A172 (cell line): ENCODE measurements at places on chromosomes 2 and 18. TPM values are rescaled to one million over a fixed set of nuclear protein-coding genes. Genes with fewer than 3 reads are reported as not detected.

- peak; percentile 11 for DNase-seq
Measured at GRCh38 chr2:100321179-100321865, 979 bp downstream of the LONRF2 start.

The PSMA8 gene
- not detected in 2 replicates for total RNA-seq

GRCh38 chr2:216285701-216286100 lies 86.6 kb downstream of the MARCHF4 start:
- no peak for DNase-seq

The GNAL gene
- 1.6 and 3.5 TPM in 2 replicates for total RNA-seq

DNA sequence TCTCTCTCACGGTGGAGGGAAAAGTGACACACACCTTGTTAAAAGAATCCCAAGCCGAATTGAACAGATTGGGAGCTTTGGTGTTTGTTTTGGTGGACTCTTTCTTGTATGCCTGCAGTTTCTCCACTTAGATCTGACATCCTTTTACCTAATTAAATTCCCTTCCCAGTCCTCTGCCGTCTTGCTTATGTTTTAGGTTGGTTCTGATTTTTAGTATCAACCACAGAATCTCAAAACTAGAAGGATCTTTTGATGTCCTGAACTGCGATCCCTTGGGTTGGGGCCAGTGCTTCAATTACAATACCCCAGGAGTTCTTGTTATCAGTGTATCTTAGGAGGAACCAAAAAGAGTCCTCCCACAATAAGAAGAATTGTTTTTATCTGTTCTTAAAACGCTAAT lies 112.3 kb downstream of the PRKCE start:
- DNase-seq: no peak

- no peak for DNase-seq
Measured at GRCh38 chr18:46772357-46772756, 15.5 kb upstream of the ST8SIA5 start.

- DNase-seq: no peak
Measured at GRCh38 chr2:239344857-239345216, 56.0 kb downstream of the HDAC4 start.

DNA sequence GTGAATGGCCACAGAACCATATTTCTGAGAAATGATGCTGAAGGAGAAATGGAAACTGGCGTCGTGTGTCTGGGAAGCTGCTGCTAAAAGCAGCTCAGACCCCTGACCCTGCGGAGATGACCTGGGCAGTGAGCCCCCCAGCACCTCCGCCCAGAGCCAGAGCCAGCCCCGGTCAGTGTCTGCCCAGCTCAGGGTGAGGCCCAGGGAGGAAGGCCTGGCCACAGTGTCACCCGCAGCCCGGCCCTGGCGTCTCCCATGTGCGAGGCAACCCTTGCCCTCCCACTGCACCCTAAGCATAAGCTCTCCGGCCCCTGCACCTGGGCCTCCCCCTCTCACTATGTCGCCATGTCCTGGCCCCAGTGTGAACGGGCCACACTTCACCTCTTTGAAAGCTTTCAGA lies 502.8 kb downstream of the EIPR1 start:
- no peak for DNase-seq

The LRP1B gene
- 0.03 TPM in 1 of 2 replicates, not detected in the other for total RNA-seq

The MBOAT2 gene
- 44.0 and 78.1 TPM in 2 replicates for total RNA-seq

GRCh38 chr2:191351298-191351697 lies 106.1 kb downstream of the MYO1B start:
- no peak for DNase-seq

- DNase-seq: no peak
Measured at GRCh38 chr2:55985406-55985805, 61.8 kb upstream of the EFEMP1 start.

DNA sequence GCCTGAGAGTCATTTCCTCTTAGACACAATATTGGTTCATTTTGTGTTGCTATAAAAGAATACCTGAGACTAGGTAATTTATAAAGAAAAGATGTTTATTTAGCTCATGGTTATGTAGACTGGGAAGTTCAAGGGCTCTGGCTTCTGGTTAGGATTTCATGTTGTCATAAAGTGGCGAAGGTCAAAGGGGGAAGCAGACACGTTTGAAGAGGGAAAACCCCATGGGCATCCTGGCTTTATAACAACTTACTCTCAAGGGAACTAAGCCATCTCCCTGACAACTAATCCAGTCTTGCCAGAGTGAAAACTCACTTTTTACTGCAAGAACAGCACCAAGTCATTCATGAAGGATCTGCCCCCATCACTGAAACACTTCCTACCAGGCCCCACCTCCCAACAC lies 89.7 kb upstream of the RNF152 start:
- DNase-seq: no peak

- DNase-seq: no peak
Measured at GRCh38 chr2:26642429-26642828, 1.3 kb upstream of the CIB4 start.

DNA sequence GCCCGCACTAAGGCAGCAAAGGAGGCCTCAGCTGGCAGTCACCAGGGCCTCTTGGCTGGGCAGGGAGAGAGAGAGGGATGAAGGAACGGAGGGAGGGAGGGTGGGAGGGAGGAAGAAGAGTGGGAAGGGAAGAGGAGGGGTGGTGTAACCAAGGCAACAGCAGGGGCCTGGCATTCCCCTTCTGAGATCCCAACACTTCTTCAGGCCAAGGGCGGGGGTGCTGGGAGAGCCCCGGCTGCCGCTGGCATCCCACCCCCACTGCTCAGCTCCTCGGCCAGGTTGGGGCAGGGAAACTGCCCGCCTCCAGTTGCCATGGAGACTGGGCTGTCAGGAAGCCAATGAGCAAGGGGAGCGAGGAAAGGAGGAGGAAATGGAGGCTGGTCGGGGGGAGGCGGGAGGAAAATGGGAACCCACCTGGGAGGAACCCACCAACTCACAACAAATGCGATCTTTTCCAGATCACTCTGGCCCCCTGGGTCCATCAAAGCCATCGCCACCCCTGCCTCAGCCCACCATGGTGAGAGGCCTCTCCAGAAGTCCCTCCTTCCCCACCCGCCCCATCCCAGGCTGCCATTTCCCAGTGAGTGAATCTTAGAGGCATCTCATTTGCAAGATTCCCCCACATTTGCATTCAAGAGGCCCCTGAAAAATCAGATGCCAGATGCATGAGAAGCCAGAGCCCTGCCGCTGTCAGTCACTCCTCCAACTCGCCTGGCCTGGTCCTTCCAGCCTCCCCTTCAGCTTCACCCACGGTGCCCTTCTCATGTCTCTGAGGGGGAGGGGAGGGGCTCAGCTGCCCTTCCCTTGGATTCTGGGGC lies 12.4 kb downstream of the SH2D6 start:
- DNase-seq: peak; percentile 46

DNA sequence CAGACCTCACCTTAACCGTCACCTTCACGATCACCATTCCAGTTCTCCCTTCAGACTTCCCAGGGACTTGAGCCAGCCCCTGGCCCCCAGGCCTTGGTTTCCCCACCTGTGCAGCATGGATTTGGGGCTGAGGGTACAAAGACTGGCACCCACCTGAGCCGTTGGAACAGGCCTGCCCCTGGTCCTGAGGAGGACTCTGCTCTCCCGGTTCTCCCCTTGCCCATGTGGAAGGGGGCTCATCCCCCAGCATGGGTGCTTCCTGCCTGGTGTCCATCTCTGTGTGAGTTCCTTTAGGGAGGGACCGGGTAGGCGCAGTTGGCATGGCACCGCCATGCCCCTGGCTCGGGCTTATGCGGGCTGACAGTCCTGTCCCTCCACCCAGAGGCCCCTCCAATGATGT lies 10.9 kb upstream of the GPR35 start:
- no peak for DNase-seq

GRCh38 chr18:3603421-3604234 lies 153.7 kb downstream of the TGIF1 start:
- peak; percentile 98 for DNase-seq

DNA sequence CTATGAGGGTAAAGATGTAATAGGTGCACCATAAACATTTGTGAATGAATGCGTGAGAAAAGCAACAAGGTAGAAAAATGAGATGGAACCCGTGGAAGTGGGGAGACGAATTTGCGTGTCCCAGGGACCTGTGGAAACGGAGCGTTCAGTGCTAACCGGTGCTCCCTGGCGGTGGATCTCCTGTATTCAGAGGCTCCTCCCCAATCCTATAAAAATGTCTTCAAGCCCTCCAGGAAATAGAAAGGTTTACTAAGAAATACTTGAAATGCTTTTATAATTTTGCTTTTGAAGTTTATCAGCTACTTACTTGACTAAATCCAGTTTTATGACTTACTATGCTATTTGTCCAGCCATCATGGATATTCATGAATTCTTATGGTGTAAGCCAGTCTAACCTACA lies 62.8 kb upstream of the RBM44 start:
- no peak for DNase-seq

GRCh38 chr2:65053199-65053598 lies 3.0 kb upstream of the CEP68 start:
- no peak for DNase-seq

The NEU4 gene
- total RNA-seq: 0.22 TPM in 1 of 2 replicates, not detected in the other

GRCh38 chr2:98127229-98127989 lies 40.4 kb downstream of the VWA3B start:
- DNase-seq: no peak

- DNase-seq: peak; percentile 33
Measured at GRCh38 chr2:207252979-207253645, 87.4 kb upstream of the KLF7 start.
